ENCODE measurements at places on chromosomes 6 and 20.

GRCh38 chr6:138590796-138591709 lies 91.8 kb upstream of the NHSL1 start:
- no peak for DNase-seq

GRCh38 chr6:75481394-75481793 lies 12.2 kb downstream of the FILIP1 start:
- DNase-seq: no peak

DNA sequence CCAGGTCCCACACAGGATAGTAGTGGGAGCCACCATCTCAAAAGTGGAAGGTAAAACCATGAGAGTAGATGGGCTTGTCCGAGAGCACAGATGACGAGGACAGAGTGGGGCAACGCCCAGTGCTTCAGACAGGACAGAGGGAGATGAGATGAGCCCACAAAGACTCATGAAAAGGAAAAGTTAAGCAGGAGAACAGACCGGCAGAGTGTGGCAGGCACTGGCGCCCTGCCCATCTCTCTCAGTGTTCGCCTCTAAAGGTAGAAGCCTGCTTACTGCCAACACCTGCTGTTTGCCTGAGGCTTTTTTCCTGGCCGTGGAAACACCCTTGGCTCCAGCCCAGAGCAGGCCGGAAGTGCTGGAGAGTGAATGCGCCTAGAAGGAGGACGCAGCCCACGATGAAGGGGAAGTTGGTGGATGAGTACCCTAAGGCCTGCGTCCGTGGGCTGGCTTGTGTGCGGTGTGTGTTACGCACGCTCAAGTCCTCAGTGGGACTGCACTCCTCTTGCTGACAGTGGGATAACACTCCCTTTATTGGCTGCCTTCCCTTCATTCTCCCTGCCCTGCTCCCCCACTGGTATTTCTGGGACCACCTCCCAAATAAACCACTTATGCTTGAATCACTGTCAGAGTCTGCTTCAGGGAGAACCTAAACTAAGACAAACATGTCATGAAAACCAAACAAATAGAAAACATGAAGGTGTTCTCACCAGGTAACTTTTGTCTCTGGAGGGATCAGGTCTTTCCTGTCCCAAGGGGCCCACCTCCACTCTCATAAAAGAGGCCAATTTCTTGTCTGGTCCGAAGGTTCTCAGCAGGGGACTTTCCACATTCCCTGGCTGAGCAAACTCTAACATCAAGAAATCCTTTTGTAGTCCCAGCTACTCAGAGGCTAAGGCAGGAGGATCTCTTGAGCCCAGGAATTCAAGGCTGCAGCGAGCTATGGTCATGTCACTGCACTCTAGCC lies 9.1 kb upstream of the FOXP4 start:
- no peak for DNase-seq

- DNase-seq: no peak
These were observed 76.1 kb upstream of the ATXN1 start for GRCh38 chr6:16837217-16837972.

GRCh38 chr6:13712599-13712898 lies 914 bp upstream of the RANBP9 start:
- DNase-seq: no peak

DNA sequence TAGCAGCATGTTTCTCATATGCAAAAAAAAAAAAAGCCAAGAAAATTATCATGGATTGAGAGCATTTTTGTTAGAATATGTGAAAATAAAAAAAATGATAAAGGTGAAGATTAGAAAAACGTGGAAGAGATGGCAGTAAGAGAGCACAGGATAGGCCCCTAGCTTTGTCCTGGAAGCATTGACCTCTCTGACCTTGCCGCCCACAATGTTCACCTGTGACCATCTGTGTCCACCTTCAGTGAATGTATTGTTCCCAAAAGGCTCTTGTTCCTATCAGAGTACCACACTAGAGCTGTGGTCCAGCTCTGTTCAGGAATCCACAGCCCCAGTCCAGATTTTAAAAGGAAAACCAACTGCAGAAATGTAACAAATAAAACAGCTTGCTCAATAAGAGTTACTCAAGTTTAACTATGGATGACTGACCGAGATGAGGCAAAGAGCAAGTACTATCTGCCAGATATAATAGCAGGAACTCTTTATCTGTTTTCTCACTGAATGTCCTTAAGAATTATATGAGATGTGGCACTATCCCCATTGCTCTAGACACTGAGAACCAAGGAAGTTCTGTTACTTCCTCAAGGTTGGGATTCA lies 287.7 kb upstream of the STXBP5 start:
- DNase-seq: no peak

DNA sequence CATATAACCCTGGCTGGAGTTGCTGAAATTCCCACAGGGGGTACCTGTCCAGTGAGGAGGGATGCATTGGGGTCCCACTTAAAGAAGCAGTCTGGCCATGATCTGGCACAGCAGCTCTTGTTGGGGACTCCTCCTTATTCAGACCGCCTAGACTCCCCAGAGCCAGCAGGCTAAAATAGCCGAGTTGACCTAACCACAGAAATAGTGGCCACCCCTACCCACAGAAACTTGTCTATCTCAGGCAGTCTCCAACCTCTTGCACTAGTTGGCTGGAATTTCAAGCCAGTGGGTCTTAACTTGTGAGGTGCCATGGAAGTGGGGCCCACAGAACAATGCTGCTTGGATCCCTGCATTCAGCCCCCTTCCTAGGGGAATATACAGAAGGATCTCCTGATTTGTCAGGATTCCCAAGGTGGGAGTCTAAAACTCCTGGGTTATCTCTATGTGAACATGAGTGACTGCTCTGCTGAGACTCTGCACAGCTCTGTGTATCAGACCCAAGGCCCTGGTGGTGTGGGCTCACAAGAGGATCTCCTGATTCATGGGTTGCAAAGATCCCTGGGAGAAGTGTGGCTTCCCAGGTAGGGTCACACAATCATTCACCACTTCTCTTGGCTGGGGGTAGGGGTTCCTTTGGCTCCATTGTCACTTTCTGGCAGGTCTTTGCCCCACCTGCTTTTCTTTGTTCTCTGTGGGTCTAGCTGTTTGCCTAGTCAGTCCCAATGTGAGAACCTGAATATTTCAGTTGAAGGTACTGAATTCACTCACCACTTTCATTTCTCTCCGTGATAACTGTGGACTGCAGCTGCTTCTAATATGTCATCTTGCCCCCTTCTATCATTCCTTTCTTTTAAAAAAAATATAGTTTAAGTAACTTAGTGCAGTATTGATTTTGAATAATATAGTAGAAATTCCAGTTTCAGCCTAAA lies 65.5 kb upstream of the CLVS2 start:
- no peak for DNase-seq

DNA sequence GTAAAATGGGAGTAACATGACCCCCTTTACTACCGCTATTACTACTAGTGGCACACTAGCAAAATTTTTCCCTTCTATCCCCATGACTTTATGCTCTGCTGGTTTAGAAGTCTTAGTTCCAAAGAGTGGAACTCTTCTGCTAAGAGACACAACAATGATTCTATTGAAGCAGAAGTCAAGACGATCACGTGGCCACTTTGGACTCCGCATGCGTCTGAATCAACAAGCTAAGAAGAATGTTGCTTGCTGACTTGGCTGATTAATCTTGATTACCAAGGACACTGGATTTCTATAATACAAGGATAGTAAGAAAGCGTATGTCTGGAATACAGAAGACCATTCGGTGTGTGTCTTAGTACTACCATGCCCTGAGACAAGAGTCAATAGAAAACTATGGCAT lies 244.7 kb upstream of the BTBD3 start:
- DNase-seq: no peak

- no peak for DNase-seq
These were observed 59.9 kb upstream of the BHLHE23 start for GRCh38 chr20:63066506-63067265.

All from activated CD8-positive, alpha-beta memory T cell treated with anti-CD3 and anti-CD28 coated beads for 4 hours (primary cell).